KG1 (cell line): ENCODE measurements at places on chromosomes 13 and 19.

DNA sequence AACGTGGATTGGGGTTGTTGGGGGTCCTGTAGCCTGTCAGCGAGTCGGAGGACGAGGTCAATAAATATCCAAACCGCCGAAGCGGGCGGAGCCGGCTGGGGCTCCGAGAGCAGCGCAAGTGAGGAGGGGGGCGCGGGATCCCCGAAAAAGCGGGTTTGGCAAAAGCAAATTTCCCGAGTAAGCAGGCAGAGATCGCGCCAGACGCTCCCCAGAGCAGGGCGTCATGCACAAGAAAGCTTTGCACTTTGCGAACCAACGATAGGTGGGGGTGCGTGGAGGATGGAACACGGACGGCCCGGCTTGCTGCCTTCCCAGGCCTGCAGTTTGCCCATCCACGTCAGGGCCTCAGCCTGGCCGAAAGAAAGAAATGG lies 754 bp upstream of the SIX5 start:
- no peak for DNase-seq

GRCh38 chr19:41218615-41219507 lies at the start of gene AXL:
TSS of gene AXL (plus strand) at chr19:41219223. CDS start at chr19:41219393, 170 bp downstream.
- no peak for DNase-seq

DNA sequence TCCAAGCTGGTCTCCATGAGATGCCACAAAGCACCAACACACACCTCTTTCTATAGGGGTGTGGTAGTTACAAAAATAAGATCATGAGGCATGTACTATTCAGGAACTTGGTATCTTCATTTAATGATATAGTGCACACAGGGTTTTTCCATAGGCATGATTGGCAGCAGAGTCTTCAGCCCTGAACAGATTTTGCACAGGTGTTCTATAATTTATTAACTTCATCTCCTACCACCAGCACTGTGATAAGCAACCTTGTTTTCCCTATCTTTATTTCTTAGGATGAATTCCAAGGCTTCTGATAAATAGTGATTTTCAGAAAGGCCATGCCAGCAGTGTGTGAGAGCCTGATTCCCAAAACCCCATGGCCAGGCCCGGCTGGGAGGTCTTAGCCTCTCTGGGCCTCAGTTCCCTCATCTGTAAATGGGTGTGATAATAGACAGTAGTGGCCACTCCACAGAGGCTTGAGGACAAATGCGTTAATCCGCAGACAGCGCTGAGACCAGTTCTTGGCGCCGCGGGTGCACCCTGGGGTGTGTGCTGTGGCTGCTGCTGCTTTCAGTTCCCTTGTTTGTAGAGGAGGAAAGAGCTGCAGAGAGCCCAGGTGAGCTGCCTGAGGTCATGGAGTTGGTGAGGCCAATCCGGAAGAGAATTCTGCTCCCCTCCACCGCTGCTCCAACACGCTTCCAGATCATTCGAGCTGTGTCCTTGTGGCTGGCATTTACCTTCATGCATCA lies 33.1 kb downstream of the DHRS12 start:
- DNase-seq = no peak

- no peak for DNase-seq
Measured at GRCh38 chr13:113777311-113778260, 18.6 kb downstream of the TMEM255B start.

GRCh38 chr13:76455960-76456359 lies 430.2 kb downstream of the KCTD12 start:
- DNase-seq = no peak

GRCh38 chr13:50726164-50726563 lies 117.3 kb downstream of the DLEU7 start:
- DNase-seq = no peak

DNA sequence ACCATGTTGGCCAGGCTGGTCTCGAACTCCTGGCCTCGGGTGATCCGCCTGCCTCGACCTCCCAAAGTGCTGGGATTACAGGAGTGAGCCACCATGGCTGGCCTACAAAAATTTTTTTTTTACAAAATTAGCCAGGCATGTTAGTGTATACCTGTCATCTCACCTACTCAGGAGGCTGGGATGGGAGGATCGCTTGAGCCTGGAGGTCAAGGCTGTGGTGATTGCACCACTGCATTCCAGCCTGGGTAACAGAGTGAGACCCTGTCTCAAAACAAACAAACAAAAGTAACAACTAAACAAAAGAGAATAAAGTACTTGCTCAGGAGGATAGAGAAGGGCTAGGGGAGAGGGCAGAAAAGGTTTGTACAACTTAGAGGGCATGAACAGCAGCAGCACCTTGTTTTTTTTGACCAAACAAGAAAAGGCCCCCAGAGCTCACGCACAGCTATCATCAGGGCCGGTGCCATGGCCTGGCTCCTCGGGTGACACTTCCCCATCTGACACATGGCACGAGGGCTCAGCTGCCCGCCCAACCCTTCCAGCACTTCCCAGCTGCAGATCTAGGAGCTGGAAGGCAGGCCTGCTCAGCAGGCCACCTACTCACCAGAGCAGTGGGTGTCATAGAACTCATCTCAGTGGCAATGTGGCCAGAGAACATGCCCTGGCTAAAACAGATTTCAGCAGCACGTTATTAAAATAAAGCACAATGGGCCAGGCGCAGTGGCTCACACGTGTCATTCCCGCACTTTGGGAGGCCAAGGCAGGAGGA lies 8.6 kb upstream of the SLC7A9 start:
- DNase-seq = no peak

GRCh38 chr13:110128546-110128945 lies 178.4 kb downstream of the COL4A1 start:
- no peak for DNase-seq

- no peak for DNase-seq
Measured at GRCh38 chr13:111489301-111489700, 168.9 kb downstream of the TEX29 start.

DNA sequence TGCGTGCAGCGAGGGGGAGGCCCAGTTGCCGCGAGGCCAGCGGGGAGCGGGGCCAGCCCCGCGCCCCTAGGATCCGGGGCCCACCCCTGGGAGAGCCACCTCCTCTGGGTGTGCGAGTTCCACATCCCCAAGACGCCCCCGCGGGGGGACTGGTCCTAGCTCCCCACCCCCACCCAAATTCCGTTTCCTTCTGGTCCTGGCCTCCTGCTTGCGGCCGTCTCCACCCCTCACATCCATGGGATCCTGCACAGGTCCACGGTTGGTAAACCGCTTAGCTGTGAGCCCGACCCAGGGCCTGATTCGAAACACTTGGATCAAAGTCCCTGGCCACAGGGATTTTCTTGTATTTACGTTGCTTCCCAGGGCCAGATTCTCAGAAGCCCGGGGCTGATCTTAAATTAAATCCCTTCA lies 324 bp upstream of the FBXO17 start:
- DNase-seq = no peak

- no peak for DNase-seq
Measured at GRCh38 chr13:31927219-31927653, 104.3 kb upstream of the FRY start.

DNA sequence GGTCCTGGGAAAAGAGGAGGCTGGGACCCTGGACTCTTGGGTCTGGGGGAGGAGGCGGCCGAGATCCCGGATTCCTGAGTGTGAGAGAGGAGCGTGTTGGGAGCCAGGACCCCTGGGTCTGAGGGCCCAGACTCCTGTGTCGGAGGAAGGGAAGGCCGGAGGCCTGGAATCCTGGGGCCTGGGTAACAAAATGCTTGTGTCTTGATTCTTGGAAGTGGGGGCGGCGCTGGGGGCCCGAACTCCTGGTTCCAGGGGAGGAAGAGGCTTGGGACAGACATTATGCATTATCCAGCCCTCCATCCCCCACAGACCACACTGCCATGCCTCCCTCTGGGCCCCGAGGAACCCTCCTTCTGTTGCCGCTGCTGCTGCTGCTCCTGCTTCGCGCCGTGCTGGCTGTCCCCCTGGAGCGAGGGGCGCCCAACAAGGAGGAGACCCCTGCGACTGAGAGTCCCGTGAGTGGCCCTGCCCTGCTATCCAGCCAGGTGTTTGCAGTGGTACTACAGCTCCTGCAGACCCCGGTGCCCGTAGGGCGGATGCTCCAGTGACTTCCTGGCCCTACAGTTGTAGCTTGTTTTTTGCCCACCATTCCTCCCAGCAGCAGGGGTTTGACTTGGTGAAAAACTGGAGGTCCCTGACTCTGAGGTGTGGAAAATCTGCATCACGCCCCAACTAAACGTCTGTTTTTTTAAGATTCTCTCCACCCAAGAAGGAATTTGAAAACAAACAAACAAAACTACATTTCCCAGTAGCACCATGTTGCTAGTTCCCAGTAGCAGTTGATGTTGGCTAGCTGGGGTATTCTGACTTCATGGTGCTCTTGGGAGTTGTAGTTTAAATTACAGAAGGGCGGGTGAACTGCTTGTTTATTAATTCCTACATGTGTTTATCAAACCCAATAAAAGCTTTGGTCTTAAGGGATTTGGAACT lies 630 bp downstream of the NUCB1 start:
- DNase-seq = no peak

DNA sequence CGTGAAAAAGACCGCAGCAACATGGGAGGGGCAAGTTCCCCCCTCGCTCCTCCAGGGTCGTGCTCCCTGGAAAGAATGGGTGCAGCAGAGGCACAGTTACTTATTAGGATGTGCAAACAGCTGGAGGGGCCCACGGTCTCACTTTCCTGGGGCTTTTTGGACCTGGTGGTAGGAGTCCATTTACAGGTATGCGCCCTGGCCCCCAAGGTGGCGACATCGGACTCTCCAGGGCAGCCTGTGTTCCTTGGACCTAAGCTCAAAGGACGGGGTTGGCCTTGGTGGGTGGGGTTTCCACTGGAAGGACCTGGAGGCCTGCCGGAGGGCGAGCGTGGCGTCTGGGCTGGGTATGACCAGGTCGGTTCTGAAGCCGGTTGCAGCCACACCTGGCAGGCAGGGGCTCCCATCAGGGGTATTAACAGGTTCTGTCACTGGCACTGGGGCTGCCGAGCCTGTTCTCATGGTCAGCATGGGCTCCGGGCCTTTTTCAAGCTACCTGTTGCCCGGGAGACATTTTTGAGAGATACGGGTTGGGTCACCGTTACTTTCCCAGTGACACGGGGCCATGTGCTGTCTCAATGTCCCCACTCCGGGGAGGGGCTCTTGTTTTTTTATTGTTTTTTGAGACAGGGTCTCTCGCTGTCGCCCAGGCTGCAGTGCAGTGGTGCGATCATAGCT lies 5.9 kb downstream of the ZFR2 start:
- no peak for DNase-seq

GRCh38 chr13:104014803-104015645 lies 948.8 kb upstream of the SLC10A2 start:
- DNase-seq = no peak

DNA sequence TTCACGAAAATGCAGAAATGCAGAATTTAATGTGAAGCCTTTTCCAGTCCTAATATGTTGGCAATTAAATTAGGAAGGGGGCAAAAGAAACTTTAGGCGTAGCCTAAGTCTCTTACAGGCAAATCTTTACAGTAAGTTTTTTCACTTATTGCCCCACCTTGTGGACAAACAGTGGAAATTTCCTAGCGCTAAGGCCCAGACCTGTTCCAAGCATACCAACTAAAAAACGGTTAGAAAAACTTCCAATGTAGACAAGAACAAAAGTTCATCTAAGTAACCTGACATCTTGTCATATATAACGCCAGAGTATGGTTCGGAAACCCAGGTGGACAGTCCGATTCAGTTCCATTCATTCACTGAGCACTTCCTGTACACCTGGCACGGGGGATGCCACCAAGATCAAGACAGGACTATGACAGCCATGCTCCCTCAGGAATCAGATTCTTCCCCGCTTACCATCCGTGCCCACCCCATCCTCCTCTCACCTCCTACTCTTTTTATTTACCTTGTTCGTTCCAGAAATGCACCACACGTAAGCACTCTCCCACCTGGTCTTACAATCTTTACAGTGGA lies 4.9 kb downstream of the ZAR1L start:
- DNase-seq = peak; percentile 59

DNA sequence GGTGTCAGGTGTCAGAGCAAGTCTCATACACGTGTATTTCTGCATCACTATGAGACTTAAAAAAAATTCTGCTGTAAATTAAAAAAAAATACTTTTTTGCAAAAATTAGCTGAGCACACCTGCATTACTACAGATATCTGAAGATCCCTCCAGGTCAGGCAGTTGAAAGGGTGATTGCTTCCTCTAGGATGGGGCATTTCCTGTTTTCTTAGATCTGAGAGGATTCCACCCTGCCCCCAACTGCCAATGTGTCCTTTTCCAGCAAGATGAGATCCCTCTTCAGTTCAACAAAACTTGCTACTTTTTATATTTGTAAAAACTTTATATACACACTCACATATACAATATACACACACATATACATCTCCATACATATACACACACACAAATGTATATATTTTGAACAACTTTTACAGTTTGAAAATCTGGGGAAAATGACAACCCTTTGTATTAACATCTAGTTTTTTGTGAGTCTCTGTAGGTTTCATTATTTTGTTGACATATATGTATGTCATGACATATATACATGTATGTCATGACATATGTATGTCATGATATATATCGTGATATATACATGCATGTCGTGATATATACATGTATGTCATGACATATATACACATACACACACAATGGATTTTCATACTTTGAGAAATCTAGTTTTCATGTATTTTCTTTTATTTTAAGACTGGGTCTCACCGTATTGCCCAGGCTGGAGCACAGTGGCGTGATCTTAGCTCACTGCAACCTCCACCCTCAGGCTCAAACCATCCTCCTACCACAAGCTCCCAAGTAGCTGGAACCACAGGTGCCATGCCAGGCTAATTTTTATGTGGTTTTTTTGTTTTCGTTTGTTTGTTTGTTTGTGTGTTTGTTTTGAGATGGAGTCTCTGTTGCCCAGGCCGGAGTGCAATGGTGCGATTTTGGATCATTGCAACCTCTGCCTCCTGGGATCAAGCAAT lies 17.8 kb downstream of the ZNF813 start:
- DNase-seq = no peak

- no peak for DNase-seq
Measured at GRCh38 chr19:30999726-31000125, 349.5 kb downstream of the TSHZ3 start.

DNA sequence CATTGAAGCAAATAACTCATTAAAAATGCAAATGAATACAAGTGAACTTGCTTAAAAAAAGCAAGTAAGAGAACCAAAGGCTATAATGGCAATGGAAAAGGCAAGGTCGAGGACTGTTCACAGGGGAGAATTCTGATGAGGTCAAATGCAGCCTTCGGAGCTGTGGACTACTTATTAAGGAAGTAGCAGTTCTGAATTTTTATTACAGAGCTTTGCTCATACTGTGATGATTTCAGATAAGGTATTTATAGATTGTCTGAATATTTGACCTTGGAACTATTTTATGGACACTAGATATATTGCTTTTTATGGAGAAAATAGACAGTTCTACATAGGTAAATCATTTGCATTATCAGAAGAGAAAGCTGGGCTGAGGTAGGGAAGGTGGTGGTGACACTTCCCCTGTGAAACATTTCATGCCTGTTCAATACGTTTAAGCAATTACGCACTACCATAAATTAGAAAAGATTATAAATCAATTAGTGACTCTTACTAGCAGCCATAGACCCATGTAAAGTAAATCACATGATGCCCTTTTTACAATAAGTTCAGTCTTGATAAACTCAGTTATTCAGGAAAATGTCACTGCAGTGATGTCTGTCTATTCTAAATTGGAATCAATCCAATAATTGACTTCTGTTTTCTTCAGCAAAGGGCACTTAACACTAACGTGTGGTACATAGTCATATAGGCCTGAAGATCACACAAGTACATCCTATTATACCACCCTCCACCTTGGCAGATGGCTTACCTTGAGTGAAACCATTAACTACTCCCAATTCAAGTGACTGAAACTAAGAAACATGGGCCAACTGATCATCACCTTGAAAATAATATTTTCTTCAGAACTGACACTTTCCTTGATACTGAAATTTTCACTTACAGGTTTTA lies 260.0 kb downstream of the KLF12 start:
- DNase-seq = no peak

GRCh38 chr19:18503337-18503970 lies 18.4 kb downstream of the ELL start:
- no peak for DNase-seq

GRCh38 chr19:24141612-24142011 lies 54.6 kb downstream of the ZNF254 start:
- no peak for DNase-seq
